ENCODE measurements at places on chromosomes 4 and X. TPM values are rescaled to one million over a fixed set of nuclear protein-coding genes. Genes with fewer than 3 reads are reported as not detected.

Gene TADA2B
- total RNA-seq = 10.4 TPM

Gene GUCY1B1
- total RNA-seq = 6.3 TPM

Gene MBNL3
- 2.2 TPM for total RNA-seq

Gene CT45A5
- not detected for total RNA-seq

Gene FAM184B
- total RNA-seq = not detected
